ENCODE measurements at places on chromosomes 1 and 21.

DNA sequence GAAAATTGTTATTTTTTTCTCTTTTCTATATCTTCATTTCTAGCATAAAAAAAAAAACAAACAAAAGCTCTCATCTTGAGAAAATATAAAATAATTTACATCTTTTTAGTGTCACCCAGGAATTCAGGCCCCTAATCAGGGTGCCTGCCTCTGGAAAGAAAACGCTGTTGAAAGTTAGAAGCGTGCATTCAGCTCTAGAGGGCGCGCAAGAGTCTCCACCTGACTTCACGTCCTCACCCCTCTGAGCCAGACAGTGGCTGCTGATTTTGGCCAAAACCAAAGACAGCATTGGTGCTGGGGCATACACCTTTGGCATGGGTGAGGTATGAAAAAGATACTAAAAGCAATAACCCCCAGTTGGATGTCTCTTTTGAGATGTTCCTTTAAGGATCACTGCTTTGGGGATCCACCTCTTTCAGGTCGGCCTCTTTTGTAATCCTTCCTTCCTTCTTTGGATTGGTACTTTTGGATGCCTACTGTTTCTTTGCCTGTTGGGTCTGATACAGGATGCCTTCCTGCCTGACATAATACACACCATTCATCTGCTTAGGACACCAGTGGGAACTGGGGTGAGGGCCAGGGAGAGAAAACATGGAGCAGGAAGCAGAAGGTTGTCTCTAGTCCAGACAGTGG, 77.6 kb upstream of the CHRM3 start:
- DNase-seq, result no peak

GRCh38 chr21:27244776-27245175, 277.9 kb upstream of the ADAMTS5 start:
- no peak for DNase-seq

- DNase-seq, result no peak
Observed at GRCh38 chr21:45867671-45868081, 113.9 kb upstream of the COL6A1 start.

DNA sequence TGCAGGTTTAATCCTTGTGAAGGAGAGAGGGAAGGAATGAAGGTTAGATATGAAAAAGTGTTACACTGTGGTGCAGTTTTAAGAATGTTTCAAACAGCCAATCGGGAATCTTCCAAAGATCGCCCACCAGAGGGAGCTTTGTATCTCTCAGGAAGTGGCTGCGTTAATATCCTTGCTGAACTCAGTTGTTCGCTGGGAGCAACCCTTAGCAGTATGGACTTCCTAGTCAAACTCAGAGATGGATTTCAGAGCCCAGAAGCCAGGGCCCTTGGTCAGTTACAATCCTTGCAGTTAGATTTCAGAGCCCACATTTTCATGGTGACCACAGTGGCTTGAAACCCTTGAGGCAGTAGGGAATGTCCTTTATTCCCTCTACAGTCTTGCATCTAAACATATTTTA, 136.2 kb downstream of the NTNG1 start:
- DNase-seq, result no peak

- no peak for DNase-seq
Observed at GRCh38 chr1:232635778-232636356, 5.9 kb upstream of the SIPA1L2 start.

- DNase-seq, result no peak
Observed at GRCh38 chr1:201260648-201261311, 22.5 kb upstream of the PKP1 start.

GRCh38 chr1:84165601-84166000, 21.5 kb downstream of the PRKACB start:
- no peak for DNase-seq

DNA sequence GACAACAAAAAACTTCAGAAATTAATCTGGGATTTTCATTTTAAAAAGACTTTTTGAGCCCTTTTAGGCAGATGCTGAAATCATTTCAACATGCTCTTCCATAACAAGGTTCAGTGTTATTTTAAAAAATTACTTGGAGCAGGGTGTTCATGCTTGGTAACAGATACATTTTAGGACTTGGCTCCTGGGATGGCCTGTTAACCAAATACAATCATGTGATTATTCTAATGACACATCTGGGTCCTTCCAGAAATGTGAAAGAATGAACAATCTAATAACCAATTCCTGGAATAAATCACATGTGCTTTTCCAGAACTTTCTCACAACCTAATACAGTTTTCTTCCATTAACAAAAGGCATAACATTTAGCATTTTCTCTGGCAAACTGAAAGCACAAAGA, 379.8 kb upstream of the RUNX1 start:
- DNase-seq, result no peak

- no peak for DNase-seq
Observed at GRCh38 chr1:154769193-154769895, 100.7 kb downstream of the KCNN3 start.

DNA sequence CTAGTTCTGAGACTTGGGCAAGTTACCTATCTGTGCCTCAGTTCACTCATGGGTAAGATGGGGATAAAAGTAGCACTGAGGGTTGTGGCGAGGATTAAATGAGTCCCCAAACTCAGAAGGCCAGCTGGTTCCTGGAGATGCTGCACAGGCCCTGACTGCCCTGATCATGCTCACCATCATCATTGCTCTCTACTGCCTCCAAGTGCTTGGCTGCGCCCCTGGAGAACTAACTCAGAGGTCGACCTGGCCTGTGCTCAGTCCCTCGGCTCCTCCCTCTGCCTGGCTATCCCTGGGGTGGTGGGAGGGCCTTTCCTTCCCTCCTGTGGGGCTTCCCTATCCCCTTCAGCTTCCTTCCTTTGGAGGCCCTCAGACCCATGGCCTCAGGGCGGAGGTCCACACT, 5.6 kb downstream of the SLC5A9 start:
- DNase-seq, result no peak

DNA sequence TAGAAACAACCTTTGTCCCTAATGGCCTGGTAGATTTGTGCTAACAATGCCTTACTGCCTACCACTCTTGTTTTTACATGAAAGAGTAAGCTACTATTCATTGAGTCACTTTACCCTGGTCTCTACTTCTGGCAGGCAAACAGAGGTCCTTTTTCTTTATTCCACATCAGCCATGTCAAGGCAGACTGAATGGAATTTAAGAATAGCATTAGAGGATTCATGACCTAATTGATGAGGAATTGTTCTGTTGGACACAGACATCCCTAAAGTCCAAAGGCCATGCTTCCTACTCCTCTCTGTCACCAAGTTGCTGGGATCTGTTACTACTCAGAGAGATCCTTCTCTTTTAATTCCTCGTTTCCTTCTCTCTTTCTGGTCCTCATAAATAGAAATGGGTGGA, 229.1 kb upstream of the ZP4 start:
- no peak for DNase-seq

GRCh38 chr1:66788231-66788939, 12.7 kb downstream of the INSL5 start:
- no peak for DNase-seq

GRCh38 chr1:181506563-181507353, 23.4 kb downstream of the CACNA1E start:
- DNase-seq, result no peak

DNA sequence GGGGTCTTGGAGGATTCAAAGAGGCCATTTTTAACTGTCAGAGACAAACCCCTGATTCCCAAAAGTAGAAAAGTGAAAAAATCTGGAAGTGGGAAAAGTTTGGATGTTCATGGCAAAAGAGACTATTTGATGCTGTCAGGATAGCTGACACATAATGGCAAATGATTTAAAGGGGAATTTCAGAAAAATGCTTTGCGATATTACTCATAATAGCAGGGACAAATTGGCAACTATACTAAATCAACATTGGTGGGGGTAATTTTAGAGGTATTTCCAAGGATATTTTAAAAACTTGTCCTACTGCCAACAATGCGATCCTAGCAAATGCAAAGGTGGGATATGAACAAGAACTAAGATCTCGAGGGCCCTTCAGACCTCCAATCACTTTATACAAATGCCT, 5.3 kb upstream of the GSTM4 start:
- DNase-seq, result no peak

- no peak for DNase-seq
Observed at GRCh38 chr1:201789245-201789644, 39.7 kb upstream of the IPO9 start.

DNA sequence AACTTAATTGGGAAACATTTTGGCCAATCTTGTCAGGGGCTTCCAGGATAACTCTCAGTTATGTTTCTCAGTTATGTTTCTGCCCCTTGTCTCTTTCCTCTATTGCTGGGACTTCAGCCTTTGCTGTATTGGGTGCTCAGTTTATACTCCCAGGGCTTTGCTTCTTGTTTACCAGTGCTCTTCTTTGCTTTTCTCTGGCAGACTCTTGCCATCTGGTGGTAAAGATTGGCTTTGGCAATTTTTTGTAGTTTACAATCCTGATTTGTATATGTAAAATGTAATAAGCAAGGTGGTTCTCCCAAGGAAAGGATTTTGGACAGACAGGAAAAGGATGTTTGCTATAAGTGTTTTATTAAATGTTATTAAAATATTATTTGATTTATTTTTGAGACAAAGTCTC, 37.9 kb downstream of the FABP3 start:
- peak; percentile 30 for DNase-seq

DNA sequence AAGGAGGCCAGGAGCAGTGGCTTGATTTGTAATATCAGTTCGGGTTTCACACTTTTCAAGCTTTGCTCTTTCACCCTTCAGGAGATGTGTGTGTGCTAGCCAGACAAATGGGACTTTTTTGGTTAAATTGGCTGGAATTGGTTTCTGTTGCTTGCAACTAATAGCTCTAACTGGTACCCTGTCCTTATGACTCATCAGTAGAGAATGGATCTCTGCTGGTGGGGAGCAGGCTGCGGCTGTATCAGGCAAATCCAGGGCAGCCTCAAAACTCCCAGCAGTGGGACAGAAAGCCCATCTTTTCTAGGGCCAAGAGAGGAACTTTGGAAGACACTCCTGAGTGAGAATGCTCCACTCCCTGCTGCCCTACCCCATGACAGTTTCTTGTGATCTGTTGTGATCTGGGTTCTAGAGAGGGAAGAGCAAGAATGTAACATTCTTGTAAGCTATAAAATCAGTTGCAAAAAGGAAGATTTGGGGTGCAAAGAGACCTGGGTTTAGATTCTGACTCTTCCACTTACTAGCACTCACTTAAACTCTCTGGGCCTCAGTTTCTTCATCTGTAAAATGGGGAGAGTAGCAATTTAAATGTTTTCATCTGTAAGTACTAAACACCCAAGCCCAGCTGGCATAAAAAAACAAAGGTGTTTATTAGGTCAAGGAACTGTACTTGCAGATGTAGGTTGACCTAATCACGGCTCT, 257.0 kb upstream of the TMEM51 start:
- DNase-seq, result no peak

DNA sequence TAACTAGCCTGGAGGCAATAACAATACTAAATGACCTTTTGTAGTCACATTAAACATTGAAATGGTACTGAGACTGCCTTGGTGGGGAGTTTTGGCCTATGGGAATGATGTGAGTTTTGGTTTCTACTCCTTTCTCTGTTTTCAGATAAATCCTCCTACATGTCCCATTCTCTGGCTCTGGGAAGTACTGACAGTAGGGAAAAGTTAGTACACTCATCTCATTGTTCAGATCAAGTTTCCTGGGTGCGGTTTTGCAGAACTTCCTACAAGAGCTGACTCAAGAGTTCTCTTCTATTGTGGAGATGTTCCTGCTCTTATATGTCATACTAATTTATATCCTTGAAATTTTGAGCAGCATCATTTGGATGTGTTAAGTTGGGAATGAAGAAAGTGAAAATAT, 74.2 kb upstream of the MACF1 start:
- DNase-seq, result peak; percentile 43

GRCh38 chr1:103160281-103160680, 52.0 kb upstream of the COL11A1 start:
- DNase-seq, result no peak
